ENCODE measurements at places on chromosomes 7 and 10.

GRCh38 chr10:91604553-91605534, 28.0 kb downstream of the PPP1R3C start:
- DNase-seq = peak; percentile 85

DNA sequence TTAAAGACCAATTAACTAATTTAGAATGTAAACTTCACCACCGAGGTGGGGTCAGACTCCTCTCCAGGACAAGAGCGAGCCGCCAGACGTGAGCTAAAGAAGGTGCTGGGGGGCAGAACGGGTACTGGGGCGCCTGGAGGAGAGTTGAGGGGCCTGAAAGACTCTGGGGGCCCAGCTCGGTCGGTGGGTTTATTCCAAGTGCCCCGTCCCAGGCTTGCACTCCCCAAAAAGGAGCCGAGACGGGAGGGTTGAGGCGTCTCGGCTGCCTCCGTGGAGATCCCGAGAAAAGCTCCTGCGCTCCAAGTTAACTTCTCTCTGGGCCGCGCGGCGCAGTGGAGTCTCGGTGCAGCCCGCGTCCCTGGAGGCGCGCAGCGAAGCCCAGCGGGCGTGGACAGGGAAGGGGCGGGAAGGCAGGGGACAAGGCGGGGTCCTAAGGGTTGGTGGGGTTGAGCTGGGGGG, 553.3 kb downstream of the TFEC start:
- peak; percentile 19 for DNase-seq

DNA sequence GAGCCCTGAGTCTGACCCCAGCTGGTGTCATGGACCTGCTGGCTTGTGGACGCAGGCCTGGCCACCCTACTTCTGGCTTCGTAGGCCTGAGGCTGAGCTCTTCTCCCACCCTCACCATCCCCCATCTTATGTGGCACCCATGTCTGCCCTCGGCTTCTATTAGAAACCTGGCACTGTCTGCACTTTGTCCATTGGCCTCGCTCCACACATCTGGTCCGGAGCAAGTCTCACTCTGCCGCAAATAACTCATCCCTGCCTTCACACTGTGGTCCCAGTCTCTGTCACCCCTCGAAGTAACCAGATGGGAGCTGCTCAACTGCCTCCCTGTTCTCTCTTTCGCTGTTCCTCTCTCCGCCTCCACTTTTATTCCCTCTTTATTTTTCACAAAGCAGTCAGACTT, 78.6 kb downstream of the TRRAP start:
- DNase-seq = no peak

GRCh38 chr7:73921623-73922528, 60.9 kb downstream of the TMEM270 start:
- DNase-seq = no peak

- DNase-seq = no peak
These were observed 36.7 kb downstream of the PTPRN2 start for GRCh38 chr7:158550886-158551452.

DNA sequence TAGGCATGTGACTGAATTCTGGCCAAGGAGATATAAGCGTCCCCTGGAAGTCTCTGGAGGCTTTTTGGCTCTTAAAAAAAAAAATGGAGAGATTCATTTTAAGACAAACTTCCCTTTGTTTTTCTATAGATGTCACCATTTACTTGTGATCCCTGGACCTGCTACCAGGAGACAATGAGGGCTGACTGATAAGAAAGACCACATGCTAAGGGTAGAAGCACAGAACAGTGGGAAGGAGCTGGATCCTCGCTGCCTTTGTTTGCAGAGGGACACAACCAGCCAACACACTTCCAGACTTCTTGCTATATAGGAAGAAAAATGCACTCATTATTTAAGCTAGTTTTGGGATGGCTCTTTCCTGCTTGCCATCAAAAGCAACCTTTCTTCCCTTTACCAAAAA, 172.2 kb downstream of the GRM8 start:
- DNase-seq = no peak

DNA sequence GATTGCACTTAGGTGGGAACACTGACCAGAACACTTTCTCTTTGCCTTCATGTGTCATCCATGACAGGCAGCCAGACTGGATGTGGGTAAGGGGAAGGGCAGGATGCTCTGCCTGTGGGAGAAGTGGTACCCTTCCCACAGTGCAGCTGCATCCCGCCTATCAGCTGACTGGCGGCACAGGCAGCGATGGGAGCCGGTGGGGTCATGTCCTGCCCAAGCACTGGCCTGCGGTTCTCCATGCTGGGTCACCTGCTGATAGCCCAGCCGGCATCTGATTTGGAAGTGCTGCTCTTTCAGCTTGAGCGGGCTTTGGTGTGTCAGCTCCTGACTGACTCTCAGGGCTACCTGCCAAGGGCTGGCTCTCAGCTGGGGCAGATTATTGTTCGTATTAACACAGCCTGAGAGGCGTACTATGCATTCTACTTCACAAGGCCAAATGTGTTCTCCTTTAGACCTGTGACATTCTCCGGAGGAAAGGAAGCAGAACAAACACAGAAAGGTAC, 105.2 kb upstream of the PDLIM1 start:
- no peak for DNase-seq

- no peak for DNase-seq
These were observed 24.8 kb downstream of the INPP5A start for GRCh38 chr10:132562177-132562915.

GRCh38 chr7:159280008-159280407, 135.3 kb upstream of the VIPR2 start:
- no peak for DNase-seq

- DNase-seq = no peak
These were observed 90.7 kb downstream of the APBB1IP start for GRCh38 chr10:26528715-26529393.

DNA sequence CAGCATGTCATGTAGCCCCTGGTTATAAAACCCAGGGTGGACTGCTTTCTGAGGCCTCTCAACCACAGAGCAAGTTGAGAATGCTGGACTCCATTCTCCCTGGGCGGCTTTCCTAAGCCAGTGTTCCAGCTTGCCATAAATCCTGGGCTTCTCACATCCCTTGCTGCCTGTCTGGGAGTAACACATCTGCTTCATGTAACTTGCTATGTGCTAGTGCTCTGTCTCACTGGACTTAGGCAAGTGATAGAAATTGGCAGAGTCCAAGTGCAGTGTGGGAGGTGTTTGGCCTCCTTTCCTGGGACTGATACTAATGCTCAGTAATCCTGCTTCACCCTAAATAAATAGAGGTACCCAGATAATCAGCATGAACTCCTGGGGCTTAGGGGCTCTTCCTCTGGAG, 277.1 kb upstream of the POM121L12 start:
- no peak for DNase-seq

DNA sequence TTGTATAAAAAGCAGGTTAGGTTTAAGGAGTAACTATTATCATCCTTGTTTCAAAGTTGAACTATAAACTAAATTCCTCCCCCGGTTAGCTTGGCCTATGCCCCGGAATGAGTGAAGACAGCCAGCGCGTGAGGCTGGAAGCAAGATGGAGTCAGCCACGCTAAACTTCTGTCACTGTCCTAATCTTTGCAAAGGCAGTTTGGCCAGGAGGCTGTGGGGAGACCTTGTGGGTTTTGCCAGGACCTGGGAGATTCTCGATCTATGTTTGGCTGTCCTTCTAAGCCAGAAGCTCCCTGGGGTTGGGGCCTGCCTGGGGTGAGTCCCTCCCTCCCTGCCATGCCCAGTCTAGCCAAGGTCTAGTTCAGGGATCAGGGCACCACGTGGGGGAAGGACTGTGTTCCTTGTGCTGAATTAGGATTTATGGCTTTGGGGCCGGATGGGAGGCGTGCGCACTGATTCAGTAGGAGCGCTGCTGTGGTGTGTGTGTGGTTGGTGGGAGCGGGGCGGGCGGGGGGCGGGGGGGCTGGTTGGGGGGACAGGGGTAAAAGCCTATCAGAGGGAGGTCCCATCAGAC, 871 bp upstream of the GTF2IRD1 start:
- DNase-seq = peak; percentile 51

- DNase-seq = peak; percentile 39
These were observed 16.9 kb upstream of the PALD1 start for GRCh38 chr10:70461397-70462348.

GRCh38 chr10:74813381-74814259, 12.8 kb upstream of the KAT6B start:
- DNase-seq = no peak

- DNase-seq = no peak
These were observed 96.3 kb downstream of the ALOX5 start for GRCh38 chr10:45470098-45471012.

DNA sequence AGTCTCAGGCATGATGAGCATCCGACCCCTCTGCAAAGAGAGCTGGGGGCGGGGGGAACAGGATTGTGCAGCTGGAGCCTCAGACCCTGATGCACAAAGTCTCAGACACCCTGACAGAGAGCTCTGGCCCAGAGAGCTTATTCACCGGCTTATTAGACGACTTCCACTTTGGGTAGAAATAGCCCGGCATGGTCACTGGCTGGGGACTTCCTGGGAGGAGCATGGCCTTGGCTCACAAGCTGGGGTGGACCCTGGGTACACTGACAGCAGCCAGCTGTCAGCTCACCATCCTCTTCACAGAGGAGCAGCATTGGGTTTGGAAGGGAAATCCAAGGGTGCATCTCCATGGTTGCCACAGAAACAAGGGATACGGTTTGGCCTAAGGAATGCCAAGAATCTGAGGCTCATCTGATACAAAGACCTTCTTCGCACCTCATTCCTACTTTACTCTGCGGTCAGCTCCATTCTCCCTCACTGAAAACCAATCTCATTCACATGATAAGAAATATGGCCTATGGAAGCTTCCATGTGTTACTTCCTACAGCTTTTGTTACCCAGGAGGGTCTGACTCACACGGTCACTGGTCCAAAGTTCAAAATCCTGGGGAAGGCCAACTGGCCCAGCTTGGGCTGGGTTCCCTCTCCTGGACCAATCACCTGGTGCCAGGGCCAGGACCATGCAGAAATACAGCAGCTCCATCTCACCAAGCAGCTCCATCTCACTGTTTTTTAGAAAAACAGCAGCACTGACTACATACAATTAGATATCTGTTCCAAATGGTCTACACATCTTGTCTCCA, 25.1 kb downstream of the ZNF467 start:
- no peak for DNase-seq

DNA sequence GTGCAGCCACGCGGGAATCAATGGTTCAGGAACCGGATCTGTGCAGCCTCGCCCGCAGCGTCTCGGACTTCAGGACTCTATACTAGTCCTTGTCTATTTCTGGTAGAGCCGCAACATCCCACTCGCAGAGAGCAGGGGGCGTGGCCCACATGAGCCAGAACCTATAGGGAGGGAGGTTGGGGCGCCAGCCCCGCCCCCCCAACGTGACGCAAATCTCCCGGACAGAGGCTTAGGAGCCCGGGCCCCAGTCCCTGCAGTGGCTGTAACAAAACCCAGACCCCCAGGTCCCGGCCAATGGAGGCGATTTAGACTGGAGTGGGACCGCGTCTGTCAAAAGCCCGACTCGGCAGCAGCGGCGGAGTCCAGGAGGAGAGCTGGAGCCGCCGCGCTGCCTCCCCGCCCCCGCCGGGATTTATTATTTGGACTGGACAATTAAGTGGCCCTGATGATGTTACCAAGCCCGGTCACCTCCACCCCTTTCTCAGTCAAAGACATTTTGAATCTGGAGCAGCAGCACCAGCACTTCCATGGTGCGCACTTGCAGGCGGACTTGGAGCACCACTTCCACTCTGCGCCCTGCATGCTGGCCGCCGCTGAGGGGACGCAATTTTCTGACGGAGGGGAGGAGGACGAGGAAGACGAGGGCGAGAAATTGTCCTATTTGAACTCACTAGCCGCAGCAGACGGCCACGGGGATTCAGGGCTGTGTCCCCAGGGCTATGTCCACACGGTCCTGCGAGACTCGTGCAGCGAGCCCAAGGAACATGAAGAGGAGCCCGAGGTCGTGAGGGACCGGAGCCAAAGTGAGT, at the start of gene NKX2-3:
Gene NKX2-3 (plus strand): TSS at position 256 of the 809 bp plus-strand sequence. CDS start 190 bp downstream, at position 446.
- peak; percentile 95 for DNase-seq

DNA sequence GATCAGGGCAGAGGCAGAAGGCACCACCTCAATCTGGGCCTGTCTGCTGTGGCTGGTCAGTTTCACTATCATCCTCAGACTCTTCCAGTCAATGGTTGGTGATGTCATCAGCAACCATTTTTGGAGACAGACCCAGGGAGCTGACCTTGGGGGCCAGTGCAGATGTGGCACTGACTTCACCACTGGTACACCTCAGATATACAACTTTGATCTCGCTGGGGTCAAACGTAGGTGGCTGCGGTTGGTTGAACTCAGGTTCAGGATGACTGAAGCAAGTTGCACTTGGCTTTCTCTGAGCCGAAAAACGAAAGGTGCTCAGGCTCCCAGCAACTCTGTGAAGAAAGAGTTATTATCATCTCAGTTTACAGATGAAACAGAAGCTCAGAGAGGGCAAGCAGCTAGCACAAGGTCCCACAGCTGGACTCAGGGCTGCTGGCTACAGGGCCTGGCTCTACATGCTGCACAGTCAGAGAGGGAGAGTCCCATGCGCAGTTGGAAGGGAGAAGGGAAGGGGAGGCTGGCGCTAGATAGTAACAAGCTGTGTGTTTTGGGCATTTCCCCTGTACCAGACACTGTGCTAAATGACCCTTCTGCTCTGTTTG, 27.2 kb downstream of the ANKRD16 start:
- DNase-seq = no peak

GRCh38 chr7:157090485-157091165, 48.1 kb upstream of the UBE3C start:
- DNase-seq = no peak

DNA sequence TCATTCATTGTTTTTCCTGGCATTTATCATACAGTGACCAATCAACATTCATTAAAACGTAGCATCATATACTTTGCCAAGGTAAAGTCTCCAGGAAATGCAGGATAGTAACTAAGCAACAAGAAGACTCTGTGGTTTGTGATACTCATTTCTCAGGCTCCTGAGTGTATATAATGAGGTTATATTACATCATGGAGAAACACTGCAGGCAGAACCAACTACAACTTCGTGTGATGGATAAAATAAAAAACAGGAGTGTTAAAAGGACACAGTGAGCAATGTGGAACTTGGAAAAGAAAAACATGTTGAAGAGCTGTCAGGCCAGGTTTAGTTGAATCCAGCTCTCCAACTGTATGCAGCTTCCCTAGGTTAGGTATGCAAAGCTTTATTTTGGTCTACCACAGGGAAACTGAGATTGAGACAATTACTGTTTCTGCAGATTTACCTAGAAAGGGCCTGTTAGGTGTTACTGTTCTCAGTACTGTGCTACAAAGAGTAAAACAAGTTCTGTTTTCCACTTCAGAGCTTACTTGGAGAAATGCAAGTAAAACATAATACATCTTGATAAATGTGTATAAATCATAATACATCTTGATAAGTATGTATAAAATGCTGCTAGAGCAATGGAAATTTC, 7.8 kb upstream of the CCNY start:
- DNase-seq = peak; percentile 65

GRCh38 chr10:29022513-29022912, 266.4 kb upstream of the LYZL1 start:
- DNase-seq = no peak

DNA sequence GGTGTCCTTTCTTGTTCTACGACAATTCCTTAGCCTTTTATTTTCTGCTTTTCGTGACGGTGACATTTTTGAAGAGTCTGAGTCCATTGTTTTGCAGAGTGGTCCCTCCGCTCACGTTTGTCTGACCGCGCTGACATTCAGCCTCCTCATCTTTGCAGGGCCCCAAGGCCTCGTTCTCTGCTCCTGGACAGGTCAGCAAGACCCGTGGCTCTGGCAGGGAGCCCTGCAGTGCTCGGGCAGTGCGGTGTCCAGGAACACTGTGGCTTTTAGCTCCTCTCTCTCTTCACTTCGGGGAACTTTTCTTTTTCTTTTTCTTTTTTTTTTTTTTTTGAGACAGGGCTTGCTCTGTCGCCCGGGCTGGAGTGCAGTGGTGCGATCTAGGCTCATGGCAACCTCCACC, 142.5 kb downstream of the DNAJB6 start:
- DNase-seq = no peak

GRCh38 chr7:426510-426909, 93.1 kb downstream of the PDGFA start:
- DNase-seq = no peak
